Mesendoderm (in vitro differentiated cells): ENCODE measurements at places on chromosomes 7 and 10.
A peak's percentile ranks its signal among the peaks of the same experiment; 100 is the strongest.

DNA sequence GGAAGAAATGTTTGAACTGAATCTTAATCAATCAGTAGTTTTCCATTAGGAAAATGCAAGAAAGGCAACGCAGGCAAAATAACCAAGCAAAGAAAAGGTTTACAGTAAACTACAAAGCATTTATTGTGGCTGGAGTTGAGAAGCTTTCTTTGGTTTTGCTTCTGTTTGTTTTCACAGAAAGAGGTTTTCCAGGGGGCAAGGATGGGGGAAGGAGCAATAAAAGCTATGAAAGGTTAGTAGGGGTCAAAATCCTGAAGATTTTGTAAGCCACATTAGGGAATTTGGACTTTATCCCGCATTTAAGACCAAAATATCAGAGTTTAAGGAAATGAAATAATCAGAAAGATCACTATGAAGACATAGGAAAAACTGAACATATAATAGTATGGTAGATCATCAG, 51.1 kb downstream of the NT5C2 start:
- DNase-seq = no peak

GRCh38 chr7:151008511-151009323, 15.6 kb downstream of the ATG9B start:
- DNase-seq = peak; percentile 90

- DNase-seq = no peak
These were observed 79.0 kb upstream of the CHST15 start for GRCh38 chr10:124172181-124172916.

DNA sequence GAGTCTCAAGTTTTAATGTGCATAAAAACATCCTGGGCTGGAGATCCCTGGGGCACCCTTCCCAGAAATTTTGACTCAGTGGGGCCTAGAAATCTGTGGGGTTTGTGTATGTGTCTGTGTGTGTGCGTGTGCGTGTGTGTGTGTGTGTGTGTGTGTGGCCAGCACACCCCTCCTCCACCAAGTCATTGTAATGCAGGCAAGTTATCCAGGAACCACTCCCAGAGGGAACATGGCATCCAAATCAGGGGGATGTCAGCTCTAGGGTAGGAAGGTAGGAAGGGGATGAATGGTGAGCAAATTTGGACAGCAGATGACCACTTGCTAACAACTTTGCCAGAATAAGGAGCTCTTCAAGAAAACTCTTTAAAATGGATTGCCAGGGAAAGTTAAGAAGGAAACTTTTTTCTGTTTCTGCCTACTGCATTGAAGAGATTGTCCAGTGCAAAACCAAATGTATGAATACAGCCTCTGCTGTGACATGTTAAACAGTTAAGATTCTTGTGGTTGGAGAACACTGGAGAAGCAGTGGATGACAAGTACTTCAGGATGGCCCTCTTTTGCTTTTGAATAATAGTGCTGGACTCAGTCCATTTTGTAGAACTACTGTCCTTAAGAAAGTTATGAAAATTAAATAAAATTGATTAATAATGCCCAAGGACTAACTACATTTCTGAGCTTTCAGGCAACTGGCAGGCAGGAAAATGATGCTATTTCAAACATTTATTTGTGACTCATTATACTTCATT, 12.3 kb downstream of the STAMBPL1 start:
- no peak for DNase-seq

DNA sequence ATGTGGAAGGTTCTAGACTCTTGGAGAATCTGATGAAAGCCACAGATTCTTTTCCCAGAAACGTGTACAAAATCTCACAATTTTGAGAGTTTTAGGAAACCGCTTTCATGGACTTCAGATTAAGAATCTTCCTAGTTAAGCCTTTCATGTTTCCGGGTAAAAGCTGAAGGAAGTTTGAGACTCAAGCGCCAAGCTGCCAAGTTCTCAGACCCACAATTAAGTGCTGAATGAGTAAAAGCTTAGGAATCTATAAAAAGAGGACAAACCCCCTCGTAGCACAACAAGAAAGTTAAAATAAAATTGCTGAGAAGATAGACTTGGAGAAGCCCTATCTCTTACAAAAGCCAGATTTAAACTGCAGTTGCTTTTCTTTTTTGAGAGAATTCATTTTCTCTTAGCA, 99.6 kb downstream of the ST8SIA6 start:
- DNase-seq = no peak

DNA sequence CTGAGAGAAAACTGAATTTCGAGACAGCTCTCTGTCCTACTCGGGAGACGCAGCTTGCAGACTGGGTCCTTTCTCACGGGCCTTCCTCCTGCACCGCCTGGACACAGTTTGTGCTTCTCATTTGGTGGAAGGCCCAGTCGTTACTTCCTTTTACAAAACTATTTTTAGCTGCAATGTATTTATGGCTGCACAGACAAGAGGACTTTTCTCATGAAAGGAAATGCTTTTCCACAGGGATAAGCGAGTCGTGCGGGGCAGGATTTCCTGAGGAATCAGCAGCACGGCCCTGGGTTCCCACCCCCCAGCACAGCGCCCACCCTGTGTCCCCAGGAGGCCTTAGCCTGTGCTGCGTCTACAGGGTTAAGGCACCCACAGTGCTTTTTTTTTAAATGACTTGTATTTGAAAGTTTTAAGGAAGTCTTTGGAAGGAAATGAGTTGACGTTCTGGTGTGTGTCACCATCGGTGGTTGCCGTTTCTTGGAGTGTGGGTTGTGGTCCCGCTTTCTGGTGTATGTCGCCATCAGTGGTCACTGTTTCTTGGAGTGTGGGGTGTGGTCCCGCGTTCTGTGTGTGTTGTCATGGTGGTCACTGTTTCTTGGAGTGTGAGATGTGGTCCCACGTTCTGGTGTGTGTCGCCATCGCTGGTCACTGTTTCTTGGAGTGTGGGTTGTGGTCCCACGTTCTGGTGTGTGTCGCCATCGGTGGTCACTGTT, 50.9 kb downstream of the INPP5A start:
- no peak for DNase-seq

GRCh38 chr10:29765330-29765729, 130.6 kb upstream of the SVIL start:
- DNase-seq = no peak
